ENCODE measurements at places on chromosomes 11 and 22.

GRCh38 chr22:46238541-46238940 lies 11.6 kb downstream of the CDPF1 start:
- peaks cover 2% of the 10 kb centered on the region for H3K4me1 ChIP-seq
- no peak overlapping the region for H3K27ac ChIP-seq
- no peaks in the 10 kb centered on the region for H3K27me3 ChIP-seq

DNA sequence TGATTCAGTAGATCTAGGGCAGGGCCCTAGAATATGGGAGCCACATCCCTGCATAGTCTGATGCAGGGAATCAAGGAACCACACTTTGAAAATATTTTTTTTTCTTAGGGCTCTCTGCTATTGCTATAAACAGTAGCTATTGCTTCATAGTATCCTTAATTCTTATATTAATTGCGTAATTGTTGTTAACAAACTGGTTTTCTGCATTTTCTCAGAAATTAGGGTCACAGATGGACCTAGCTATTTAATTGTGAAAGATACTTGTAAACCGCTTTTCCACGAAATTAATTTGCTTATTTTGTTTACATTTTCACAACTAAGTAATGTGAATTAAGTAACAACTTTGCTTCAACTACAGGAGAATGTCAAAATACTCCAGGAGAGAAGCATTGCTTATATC lies 34.1 kb downstream of the NAALAD2 start:
- DNase-seq = no peak
- no peaks in the 10 kb centered on the region for H3K36me3 ChIP-seq
- no peak overlapping the region for H3K4me3 ChIP-seq
- no peak overlapping the region for H3K27ac ChIP-seq

GRCh38 chr22:48702573-48703264 lies 1125.0 kb downstream of the BRD1 start:
- no peaks in the 10 kb centered on the region for H3K27me3 ChIP-seq
- no peaks in the 10 kb centered on the region for H3K36me3 ChIP-seq
- no peak overlapping the region for H3K27ac ChIP-seq
- no peaks in the 10 kb centered on the region for H3K4me1 ChIP-seq
- no peak overlapping the region for H3K4me3 ChIP-seq
- DNase-seq = no peak

- H3K36me3 ChIP-seq = peaks cover 4% of the 10 kb centered on the region
- H3K4me1 ChIP-seq = peaks cover 7% of the 10 kb centered on the region
- H3K27ac ChIP-seq = no peak overlapping the region
- H3K27me3 ChIP-seq = no peaks in the 10 kb centered on the region
These were observed 18.4 kb upstream of the TECTA start for GRCh38 chr11:121082670-121083069.

DNA sequence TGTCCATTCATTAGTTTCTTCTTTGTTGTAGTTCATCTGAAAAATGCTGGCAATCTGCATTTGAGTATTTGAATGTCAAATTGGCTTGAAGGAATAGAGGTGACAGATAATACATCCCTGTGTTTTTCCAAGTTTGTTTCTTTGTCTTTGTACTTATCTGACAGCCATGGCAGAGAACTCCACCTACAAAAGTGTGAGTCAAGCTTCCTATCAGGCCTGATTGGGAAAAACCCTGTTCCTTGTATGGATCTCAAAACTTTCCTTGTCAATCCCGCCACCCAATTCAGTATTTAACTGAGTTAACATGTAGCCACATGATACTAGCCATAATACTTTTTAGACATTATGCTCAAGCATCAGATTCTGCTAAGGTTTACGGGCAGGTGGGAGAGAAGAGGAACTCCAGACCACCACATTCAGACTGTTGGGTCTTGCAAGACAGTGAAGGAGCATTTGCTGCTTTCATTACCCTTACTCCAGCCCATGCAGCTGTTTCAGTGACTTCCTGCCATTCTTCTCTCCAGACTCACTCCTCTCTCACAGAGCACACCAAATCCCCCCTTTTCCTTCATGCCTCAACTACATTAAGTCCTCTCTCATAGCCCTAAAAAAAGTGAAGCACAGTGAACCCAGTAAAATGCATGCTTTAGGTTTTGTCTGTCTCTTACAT lies 65.9 kb downstream of the BLID start:
- no peaks in the 10 kb centered on the region for H3K27me3 ChIP-seq
- DNase-seq = peak; percentile 6
- peaks cover 39% of the 10 kb centered on the region for H3K36me3 ChIP-seq
- peak overlapping the region; percentile 17 for H3K27ac ChIP-seq
- no peak overlapping the region for H3K4me3 ChIP-seq

Measured in osteoblast (primary cell).